ENCODE measurements at places on chromosomes 7 and 10. TPM values are rescaled to one million over a fixed set of nuclear protein-coding genes. Genes with fewer than 3 reads are reported as not detected.
A peak's percentile ranks its signal among the peaks of the same experiment; 100 is the strongest.

GRCh38 chr10:104077247-104077646, 8.4 kb downstream of the COL17A1 start:
- no peak for DNase-seq

Gene ALOX5
- total RNA-seq, result 9.3 TPM

- DNase-seq, result no peak
Measured at GRCh38 chr7:99499371-99499720, 735 bp downstream of the ZNF394 start.

DNA sequence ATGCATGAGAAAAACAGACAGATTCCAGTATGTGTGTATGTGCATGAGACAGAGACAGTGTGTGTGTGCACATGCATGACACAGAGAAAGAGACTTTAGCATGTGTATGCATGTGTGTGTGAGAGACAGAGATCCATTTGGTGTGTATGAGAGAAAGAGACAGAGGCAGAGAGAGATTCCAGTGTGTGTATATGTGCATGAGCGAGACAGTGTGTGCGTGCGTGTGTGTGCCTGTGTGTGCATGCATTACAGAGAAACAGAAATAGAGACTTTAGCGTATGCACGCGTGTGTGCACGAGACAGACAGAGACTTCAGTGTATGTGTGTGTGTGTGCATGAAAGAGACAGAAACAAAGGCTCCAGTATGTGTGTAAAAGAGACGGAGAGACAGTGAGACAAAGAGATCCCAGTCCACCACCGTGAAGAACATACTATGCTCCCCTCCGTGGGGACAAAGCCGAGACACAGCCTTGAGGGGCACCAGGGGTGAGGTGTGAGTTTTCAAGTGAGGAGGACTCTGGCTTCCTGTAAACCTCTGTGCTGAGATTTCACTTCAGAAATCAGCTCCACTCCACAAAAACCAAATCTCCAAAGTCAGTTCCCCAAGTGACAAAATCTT, 188.9 kb downstream of the GRID1 start:
- DNase-seq, result peak; percentile 9

DNA sequence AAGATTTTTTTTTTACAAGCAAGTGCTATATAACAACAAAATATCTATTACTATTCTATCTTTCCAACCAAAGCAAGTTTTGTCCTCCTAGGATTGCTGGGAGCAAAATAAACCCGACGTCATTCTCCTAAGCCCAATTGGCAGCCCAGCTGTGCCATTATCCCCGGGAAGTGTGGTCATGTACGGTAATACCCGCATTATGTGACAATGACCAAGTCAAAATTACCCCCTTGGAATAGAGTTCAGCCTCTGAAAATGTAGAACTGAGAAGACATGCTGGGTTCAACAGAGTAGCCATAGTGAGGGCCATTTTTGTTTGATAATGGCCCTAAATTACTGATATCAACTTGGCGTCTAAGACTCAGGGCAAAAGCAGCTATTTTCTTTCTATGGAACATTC, 215.5 kb downstream of the LRRTM3 start:
- no peak for DNase-seq
